Adrenal gland (tissue), 19 donors: ENCODE measurements at places on chromosomes 13 and 19. TPM values are rescaled to one million over a fixed set of nuclear protein-coding genes. Genes with fewer than 3 reads are reported as not detected.

- no peak for DNase-seq
- H3K27me3 ChIP-seq: no peaks in the 10 kb centered on the region
- no peaks in the 10 kb centered on the region for H3K36me3 ChIP-seq
- no peak overlapping the region for H3K4me3 ChIP-seq
- no peaks in the 10 kb centered on the region for H3K4me1 ChIP-seq
- H3K27ac ChIP-seq: no peak overlapping the region
Measured at GRCh38 chr13:44936246-44936645, 53.0 kb downstream of the NUFIP1 start.

ZNF541 gene
- 0.18 TPM for polyA plus RNA-seq

- no peak overlapping the region for H3K4me3 ChIP-seq
- no peaks in the 10 kb centered on the region for H3K36me3 ChIP-seq
- no peak overlapping the region for H3K27ac ChIP-seq
- no peak for DNase-seq
Measured at GRCh38 chr19:11168568-11168967, 13.0 kb upstream of the SPC24 start.

- H3K27ac ChIP-seq: no peak overlapping the region
- no peaks in the 10 kb centered on the region for H3K27me3 ChIP-seq
- H3K36me3 ChIP-seq: no peaks in the 10 kb centered on the region
- H3K4me3 ChIP-seq: no peak overlapping the region
- no peaks in the 10 kb centered on the region for H3K4me1 ChIP-seq
Measured at GRCh38 chr13:113787694-113788093, 28.7 kb downstream of the TMEM255B start.

BCAM gene
- polyA plus RNA-seq: 55.1 TPM

DNA sequence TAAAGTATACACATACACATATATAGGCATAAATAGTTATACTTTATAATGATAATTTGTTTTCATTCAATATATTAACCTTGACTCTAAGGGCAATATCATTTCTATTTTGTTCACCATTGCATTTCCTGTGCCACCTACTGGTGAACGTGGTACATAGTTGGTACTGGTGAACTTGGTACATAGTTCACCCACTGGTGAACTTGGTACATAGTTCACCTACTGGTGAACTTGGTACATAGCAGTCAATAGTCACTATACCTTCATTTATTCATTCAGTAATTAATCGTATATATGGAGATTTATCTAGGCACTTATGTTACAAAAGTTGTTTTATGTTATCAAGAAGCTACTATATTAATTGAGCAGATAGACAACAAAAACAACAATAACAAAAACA, 172.6 kb upstream of the ATXN8OS start:
- no peaks in the 10 kb centered on the region for H3K4me1 ChIP-seq
- H3K36me3 ChIP-seq: no peaks in the 10 kb centered on the region
- H3K4me3 ChIP-seq: no peak overlapping the region
- no peak for DNase-seq

ACP7 gene
- not detected for polyA plus RNA-seq

MYH14 gene
- polyA plus RNA-seq: 3.6 TPM

DNA sequence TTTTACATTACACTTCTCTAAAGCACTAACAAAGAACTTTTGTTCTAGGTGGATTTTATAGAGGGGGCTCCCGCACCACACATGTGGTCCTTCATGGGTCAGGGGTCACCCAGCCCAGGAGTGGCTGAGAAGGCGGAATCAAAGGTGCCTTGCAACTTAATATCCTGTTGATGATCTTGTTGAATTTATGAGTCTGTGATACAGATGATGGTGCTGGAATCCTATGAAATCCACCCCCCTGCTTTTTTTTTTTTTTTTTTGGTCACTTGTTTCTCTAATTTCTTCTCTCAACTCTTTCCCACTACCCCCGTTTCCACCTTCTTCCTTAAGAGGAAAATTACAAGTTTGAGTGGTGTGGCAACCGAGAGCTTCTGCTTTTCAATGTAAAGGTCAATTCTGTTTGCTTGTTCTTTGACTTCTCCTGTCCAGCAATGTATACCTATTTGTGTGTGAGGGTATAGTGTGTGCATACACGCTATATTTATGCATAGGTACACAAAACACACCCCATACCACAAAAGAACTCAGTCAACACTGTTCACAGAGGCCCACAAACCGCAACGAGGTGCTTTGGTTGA, 4.2 kb upstream of the ZIC2 start:
- DNase-seq: no peak
- H3K36me3 ChIP-seq: no peaks in the 10 kb centered on the region
- no peak overlapping the region for H3K27ac ChIP-seq
- H3K4me3 ChIP-seq: no peak overlapping the region
- H3K4me1 ChIP-seq: peaks cover 27% of the 10 kb centered on the region

GRCh38 chr13:31950111-31950815, 81.3 kb upstream of the FRY start:
- H3K27me3 ChIP-seq: no peaks in the 10 kb centered on the region
- no peaks in the 10 kb centered on the region for H3K4me1 ChIP-seq
- DNase-seq: no peak
- H3K4me3 ChIP-seq: no peak overlapping the region
- no peaks in the 10 kb centered on the region for H3K36me3 ChIP-seq
- H3K27ac ChIP-seq: no peak overlapping the region

C19orf44 gene
- polyA plus RNA-seq: 5.9 TPM

DNA sequence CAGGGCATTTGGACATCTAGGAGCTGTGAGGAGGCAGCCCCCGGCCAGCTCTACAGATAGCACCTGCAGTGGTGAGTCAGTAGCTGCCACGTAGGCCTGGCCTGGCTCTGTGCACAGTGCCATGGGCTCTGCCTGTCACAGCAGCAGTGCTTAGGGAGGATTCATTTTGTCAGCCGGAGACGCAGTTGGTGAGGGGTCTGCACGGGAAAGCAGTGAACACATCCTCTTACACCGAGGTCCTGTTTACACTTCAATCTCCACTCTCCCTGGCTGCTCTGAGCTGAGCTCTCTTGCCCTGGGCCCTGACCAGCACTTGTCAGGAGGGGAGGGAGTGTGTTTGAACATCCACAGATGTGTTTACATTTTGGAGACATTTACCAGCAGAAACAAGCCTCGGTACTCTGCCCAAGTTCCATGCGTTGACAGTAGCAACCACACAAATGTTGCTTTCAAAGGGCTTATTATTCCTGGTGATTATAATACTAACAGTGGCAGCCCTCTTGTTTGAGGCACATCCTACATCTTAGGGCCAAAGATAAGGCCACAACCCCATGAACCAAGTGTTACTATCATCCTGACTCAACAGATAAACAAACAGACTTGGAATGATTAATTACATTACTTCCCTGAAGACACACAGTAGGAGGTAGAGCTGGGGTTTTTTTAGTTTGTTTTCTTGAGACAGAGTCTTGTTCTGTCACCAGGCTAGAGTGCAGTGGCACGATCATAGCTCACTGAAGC, 148.9 kb downstream of the USP12 start:
- no peak for DNase-seq
- no peak overlapping the region for H3K27ac ChIP-seq
- H3K36me3 ChIP-seq: no peaks in the 10 kb centered on the region
- no peaks in the 10 kb centered on the region for H3K4me1 ChIP-seq

GRCh38 chr13:30125422-30126073, 181.8 kb downstream of the KATNAL1 start:
- H3K27me3 ChIP-seq: no peaks in the 10 kb centered on the region
- no peaks in the 10 kb centered on the region for H3K4me1 ChIP-seq
- no peak overlapping the region for H3K27ac ChIP-seq
- DNase-seq: no peak
- H3K36me3 ChIP-seq: no peaks in the 10 kb centered on the region
- no peak overlapping the region for H3K4me3 ChIP-seq

ZFP28 gene
- polyA plus RNA-seq: 9.3 TPM

ZNF208 gene
- polyA plus RNA-seq: 0.51 TPM

DNA sequence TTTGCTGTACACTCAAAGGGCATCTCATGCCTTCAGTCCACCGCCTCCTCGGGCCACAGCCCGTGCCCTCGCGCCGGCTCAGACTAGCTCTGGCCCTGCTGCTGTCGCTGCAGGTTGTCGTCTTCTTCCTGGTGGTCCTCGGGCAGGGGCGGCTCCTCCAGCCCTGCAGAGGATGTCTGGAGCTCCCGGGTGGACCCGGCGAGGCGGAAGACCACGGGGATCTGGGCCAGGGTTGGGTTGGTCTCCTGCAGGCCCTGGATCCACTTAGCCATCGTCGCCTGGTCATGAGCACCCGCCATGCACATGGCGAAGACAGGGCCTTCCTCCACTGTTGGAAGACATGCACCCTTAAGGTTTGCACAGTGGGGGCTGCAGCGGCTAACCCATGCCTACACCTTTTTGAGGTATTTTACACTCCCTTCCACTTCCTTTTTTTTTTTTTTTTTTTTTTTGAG, 489 bp upstream of the ZNF653 start:
- peak overlapping the region; percentile 94 for H3K27ac ChIP-seq
- no peaks in the 10 kb centered on the region for H3K27me3 ChIP-seq
- H3K36me3 ChIP-seq: no peaks in the 10 kb centered on the region
- H3K4me1 ChIP-seq: peaks cover 12% of the 10 kb centered on the region

GRCh38 chr13:80342471-80343371, 1.8 kb upstream of the SPRY2 start:
- H3K27me3 ChIP-seq: no peaks in the 10 kb centered on the region
- peak overlapping the region; percentile 98 for H3K27ac ChIP-seq
- no peaks in the 10 kb centered on the region for H3K36me3 ChIP-seq
- DNase-seq: peak; percentile 89
- H3K4me1 ChIP-seq: peaks cover 16% of the 10 kb centered on the region

- no peaks in the 10 kb centered on the region for H3K27me3 ChIP-seq
- no peak overlapping the region for H3K4me3 ChIP-seq
- peaks cover 92% of the 10 kb centered on the region for H3K36me3 ChIP-seq
- no peak for DNase-seq
Measured at GRCh38 chr19:10321874-10322835, 6.3 kb upstream of the FDX2 start.

GRCh38 chr19:3397266-3398022, 31.1 kb downstream of the NFIC start:
- no peaks in the 10 kb centered on the region for H3K27me3 ChIP-seq
- H3K4me3 ChIP-seq: no peak overlapping the region
- H3K27ac ChIP-seq: peak overlapping the region; percentile 100

RASGRP4 gene
- 1.3 TPM for polyA plus RNA-seq

GRCh38 chr13:94123557-94123956, 355.9 kb downstream of the DCT start:
- no peak for DNase-seq
- no peaks in the 10 kb centered on the region for H3K4me1 ChIP-seq
- no peaks in the 10 kb centered on the region for H3K27me3 ChIP-seq
- no peak overlapping the region for H3K27ac ChIP-seq
- H3K36me3 ChIP-seq: no peaks in the 10 kb centered on the region

RETN gene
- polyA plus RNA-seq: 42.9 TPM

ZFP36 gene
- polyA plus RNA-seq: 193 TPM

DNA sequence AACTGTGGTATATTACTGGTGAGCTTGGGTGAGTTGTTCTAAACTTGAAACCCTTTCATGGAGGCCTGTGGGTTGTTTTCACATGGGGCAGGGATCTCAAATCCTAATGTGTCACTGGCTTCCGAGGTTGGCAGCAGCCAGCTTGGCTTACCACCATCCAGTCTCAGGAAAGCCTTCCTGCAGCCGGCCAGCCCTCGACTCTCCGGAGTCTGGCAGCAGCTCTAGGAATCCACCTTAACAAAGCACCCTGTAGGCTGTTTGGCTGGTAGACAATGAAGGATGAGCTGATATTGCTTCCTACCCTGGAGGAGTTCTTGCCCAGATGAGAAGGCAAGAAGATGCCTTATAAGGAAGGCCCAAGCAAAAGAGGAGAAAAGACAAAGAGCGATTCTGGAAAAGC, 188.3 kb downstream of the KLF12 start:
- no peak for DNase-seq
- H3K27ac ChIP-seq: no peak overlapping the region
- no peaks in the 10 kb centered on the region for H3K36me3 ChIP-seq

DNA sequence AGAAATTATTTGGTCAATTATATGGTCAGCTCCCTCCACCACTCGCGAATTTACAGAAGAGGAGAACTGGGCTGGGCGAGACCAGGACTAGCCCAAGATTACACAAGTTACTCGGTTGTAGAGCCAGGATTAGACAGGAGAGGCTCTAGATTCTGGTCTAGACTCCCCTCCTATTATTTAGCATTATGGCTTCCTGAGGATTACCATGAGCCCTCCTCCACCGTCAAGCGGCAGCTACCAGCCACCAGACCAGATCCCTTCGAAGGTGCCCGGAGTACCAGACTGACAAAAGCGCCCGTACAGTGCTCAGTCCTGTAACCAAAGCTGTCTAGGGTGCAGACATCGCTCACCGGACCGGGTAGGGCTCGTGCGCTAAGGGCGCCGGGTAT, 497 bp upstream of the MLNR start:
- no peaks in the 10 kb centered on the region for H3K36me3 ChIP-seq
- no peak for DNase-seq
- peaks cover 6% of the 10 kb centered on the region for H3K4me1 ChIP-seq
- peak overlapping the region; percentile 57 for H3K4me3 ChIP-seq
- no peak overlapping the region for H3K27ac ChIP-seq
